ENCODE measurements at places on chromosomes 12 and 14.

DNA sequence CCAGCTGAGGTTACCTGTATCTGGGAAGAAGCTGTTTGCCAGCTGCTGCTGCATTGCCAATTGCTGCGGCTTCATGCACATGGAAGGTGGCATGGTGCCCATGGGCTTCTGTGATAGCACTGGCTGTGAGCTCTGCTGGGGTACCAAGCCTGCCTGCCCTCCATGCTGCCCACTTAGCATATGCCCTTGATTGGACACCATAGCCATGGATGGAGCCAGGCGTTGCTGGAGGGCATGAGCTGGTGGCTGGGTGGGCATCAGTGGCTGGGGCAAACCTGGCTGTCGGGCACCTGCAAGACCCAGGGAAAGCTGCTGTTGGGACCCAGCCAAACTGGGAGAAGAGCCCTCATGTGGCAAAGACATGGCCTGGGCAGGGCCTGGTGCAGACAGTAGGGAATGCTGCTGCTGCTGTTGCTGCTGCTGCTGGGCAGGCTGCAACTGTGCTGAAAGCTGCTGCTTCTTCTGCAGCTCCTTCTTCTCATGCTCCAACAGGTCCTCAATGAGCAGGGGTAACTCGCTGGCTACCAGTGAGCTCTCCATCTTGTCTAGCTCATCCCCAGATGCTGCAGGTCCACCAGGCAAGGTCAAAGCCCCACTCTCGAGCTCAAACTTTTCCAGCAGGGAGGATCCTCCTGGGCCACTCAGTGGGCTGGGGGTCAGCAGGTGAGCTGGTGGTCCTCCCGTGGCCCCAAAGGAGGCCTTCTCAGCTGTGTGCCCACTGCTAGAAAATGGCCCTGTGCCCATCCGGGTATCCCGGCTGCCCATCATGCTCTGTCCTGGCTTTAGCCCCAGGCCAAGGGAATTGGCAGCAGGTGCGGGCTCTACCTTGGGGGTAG lies 18.8 kb upstream of the PRKAG1 start:
- no peak for DNase-seq

DNA sequence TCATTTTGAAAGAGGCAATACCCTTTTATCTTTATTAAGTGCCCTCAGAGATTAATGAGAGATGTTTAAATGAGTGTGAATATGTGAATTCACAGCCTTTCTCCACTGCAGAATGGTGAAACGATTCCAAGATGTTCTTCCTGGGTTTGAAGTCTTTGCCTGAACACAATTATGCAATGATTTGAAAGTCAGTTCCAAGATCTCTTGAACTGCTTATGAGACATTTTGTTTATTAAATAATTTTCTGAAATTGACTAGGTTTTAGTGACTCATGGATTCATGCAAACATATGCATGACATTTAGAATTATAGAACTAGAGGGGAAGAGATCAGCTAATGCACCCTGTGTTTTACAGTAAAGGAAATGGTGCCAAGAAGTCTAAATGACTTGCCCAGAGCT lies 118.1 kb upstream of the SLC38A2 start:
- no peak for DNase-seq

- DNase-seq, result no peak
Observed at GRCh38 chr12:12614342-12614741, 2.7 kb downstream of the CREBL2 start.

DNA sequence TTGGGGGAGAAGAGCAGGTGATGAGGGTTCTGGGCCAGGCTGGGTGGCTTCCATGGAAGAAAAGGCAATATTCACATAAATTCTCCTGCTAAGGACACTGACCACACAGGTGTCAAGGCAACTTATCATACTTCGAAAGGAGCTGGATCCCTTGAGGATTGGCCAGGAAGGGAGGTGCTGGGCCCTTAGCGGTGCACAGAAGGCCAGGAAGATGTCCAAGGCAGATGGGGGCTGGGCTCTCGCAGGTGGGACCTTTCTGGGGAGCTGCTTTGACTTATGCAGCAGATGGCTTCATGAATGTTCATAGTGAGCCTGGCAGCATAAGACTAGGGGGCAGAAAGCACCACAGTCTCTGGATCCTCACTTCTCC lies 3.9 kb downstream of the CD63 start:
- DNase-seq, result no peak

GRCh38 chr12:25976289-25976688 lies 17.8 kb downstream of the RASSF8 start:
- no peak for DNase-seq

GRCh38 chr12:5575987-5576386 lies 144.1 kb downstream of the NTF3 start:
- no peak for DNase-seq

DNA sequence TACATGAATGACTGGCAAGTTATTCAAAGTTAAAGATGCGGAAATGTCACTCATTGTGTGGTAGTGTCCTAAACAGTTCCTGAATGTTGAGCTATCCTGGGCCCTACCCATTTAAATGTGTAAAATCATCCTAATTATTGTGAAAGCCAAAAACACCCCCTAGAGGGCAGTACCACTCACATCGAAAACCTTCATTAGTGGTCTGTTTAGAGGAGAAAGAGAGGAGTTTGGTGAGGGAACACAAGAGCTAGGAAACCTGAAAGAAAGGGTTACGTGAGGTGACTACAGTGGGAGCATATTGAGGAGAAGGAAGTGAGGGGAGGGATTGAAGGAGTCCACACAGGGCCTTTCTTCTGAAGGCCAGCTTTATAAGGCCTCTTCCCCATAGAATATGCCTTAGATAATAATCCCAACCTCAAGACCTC lies 2.5 kb upstream of the TEP1 start:
- peak; percentile 35 for DNase-seq

DNA sequence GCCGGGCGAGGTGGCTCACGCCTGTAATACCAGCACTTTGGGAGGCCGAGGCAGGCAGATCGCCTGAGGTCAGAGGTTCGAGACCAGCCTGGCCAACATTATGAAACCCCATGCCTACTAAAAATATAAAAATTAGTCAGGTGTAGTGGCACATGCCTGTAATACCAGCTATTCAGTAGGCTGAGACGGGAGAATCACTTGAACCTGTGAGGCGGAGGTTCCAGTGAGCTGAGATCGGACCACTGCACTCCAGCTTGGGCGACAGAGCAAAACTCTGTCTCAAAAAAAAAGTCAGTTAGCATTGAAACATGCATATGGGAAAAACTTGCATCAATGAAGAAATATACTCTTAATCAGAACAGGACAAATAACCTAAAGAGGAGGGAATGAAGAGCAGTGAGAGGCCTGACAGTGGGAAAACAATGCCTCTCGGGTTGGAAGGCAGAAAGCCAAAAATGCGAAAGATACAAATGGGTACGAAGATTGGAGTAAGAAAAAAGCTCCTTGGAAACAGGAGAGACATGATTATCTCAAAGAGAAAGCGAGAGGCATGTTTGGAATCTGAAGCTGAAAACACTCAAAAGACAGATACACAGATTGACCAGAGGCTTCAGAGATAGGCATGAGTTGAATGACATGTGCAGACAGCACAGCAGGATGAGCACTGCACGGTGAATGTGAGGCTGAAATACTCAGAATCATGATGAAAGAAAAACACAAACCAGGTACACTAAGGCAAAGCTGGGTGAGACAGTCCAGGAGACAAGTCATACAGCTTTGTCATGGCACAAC lies 30.6 kb downstream of the RESF1 start:
- DNase-seq, result no peak

DNA sequence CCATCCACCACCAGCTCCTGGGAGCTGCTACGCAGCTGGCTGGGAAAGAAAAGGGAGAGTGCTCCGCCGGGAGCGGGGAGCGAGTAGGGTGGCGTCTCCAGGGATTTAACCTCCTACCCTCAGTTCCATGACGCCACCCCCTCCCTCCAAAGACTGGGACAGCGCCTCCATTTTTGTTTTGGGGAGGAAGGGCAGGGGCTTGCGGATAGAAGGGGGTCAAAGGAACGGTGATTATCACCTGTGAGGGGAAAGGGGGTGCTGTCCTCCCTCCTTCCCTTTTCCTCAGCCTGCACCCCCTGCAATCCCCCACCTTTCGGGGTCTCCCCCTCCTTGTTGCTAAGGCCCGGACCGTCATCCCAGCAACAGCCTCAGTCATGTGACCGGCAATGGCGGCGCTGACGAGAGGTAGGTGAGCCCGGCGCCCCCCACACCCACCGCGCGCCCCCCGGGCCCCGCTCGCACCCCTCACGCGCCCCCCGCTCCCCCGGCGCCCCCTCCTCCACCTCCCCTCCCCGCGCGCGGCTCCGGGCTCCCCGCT lies at the start of gene DTX3:
DTX3 (plus strand) TSS at position 371 of the 538 bp plus-strand sequence. CDS start 1,694 bp downstream, outside the sequence.
- DNase-seq, result peak; percentile 43

DNA sequence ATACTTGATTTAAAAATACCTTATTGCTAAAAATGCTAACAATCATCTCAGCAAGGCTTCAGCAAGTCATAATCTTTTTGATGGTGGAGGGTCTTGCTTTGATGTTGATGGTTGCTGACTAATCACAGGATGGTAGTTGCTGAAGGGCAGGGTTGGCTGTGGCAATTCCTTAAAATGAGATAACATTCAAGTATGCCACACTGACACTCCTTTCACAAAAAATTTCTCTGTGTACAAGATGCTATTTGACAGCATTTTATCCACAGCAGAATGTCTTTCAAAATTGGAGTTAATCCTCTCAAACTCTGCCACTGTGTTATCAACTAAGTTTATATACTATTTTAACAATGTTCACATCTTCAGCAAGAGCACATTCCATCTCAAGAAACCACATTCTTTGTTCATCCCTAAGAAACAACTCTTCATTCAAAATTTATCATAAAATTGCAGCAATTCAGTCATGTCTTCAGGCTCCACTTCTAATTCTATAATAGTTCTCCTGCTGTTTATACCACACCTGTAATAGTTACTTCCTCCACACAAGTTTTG lies 16.1 kb downstream of the SCAF11 start:
- no peak for DNase-seq

GRCh38 chr12:92784797-92785562 lies 82.2 kb downstream of the PLEKHG7 start:
- no peak for DNase-seq

- DNase-seq, result no peak
Observed at GRCh38 chr12:5447320-5447719, 15.4 kb downstream of the NTF3 start.

DNA sequence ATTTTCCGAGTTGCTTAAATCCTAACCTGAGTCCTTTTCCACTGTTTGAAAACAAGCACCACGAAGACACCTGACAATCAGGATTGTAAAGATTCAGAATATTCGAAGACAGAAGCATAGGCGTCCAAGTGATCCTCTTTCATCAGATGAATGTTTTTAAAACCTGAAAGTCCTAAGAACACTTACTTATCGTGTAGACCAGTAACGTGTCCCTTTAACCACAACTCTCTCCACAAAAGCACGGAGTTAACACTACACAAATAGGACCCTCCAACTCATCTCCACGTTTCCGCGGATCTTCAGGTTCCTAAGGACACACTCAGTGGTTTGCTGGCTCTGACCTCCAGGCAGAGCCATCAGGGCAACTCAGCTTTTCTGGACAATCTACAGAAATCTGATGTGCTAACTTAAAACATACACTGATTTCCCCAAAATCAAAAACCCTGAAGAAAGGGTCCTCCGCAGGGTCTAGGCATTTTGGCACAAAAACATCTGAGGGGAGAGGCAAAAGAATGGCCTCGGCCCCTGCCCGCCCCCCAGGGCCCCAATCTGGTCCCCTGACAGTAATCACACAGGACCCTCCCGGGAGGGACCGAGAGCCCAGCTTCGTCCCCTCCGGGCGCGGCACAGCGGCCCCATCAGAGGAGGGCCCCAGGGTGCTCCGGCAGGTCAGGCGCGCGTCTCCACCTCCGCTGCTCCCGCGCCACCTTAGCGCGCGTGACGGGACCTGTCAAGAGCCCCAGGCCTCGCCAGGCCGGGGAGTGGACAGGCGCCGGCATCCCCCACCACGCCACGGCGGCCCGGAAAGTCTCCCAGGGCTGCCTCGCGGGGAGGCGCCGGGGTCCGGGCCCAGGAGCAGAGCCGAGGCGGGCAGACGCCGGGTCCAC lies 925 bp downstream of the DICER1 start:
- DNase-seq, result peak; percentile 41

DNA sequence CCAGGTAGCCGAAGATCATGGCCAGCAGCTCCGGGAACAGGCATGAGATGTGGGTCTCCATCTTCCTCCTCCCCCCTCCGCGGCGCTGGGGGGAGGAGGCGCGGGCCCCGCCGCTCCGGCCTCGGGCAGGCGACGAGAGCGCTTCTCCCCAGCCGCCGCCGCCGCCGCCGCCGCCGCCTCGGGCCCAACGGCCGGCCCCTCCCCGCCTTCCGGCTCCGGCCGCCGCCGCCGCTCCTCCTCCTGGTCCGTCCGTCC lies 448 bp downstream of the FBXL14 start:
- DNase-seq, result no peak

DNA sequence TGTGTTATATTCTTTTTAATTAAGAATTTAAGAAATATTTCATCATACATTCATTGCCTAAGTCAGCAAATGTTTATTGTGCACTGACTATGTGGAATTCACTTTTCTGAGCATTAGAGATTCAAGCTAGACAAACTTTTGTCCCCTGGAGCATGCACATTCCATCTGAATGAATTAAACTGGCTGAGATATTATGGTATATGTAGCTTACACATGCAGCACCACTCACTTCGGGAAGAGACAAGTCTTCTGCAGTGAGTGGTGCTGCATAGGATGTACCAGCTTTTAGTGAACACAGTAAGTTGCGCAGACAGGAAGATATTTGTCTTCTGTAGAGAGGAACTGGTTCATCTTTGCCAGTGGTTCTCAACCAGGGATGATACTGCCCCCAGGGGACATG lies 318.4 kb downstream of the SYT1 start:
- no peak for DNase-seq

- DNase-seq, result no peak
Observed at GRCh38 chr12:85191-85666, 18.7 kb downstream of the IQSEC3 start.

DNA sequence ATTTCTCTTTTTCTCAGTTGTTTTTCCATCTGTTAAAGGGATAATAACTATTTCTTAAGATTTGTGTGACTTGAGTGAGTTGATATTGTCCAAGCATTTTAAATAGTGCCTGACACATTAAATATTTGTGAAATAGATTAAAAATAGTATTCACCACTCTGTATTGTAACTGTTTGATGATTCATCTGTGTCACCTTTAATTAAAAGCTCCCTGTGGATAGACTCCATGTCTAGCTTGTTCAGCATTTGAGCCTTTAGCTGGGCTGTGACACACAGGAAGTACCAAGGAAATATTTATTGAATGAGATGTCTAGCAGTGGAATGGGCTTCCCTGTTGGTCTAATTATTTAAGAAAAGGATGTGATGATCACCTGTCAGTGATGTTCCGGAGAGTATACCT lies 1.8 kb upstream of the GLIPR1L2 start:
- no peak for DNase-seq

- DNase-seq, result peak; percentile 33
Observed at GRCh38 chr12:24901576-24902461, 47.1 kb downstream of the BCAT1 start.

DNA sequence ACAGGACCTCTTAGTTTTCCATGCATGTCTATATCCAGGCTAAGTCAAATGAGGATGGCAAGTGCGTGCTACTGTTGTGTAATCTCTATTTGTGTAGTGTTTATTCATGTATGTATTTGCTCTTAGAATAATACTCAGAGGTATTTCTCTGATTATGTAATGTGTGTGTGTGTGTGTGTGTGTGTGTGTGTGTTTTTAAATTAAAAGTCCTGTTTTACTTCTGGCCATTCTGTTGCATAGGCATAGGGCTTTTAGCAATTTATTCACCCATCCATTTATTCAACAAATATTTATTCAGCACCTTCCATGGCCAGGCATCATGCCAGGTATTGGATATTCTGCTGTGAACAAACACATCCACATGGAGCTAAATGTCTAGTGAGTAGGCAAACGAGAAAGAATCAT lies 63.5 kb downstream of the PELI2 start:
- DNase-seq, result no peak

GRCh38 chr12:6358881-6359280 lies 16.5 kb downstream of the SCNN1A start:
- DNase-seq, result no peak

Data from stimulated activated CD4-positive, alpha-beta T cell treated with anti-CD3 and anti-CD28 coated beads, Interleukin-2, amount 100 ng/mL, for 24 hours (primary cell).